ENCODE measurements at places on chromosomes 3 and 15. TPM values are rescaled to one million over a fixed set of nuclear protein-coding genes. Genes with fewer than 3 reads are reported as not detected.
A peak's percentile ranks its signal among the peaks of the same experiment; 100 is the strongest.

DNA sequence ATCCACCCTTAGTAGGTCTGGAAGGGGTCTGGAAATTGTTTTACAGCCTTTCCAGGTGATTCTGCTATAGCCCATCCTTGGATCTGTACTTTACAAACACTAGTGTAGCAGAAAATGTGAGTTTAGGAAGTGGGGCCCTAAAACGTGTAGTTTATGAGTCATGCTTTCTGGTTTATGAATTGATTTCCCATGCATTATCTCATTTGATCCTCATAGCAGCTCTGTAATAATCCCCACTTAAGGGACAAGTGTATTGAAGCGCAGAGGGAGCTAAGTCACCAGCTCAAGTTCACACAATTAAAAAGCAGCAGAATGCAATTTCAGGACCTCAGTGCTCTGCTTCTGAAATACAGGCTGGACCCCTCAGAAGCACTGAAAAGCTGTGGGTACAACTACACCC, 22.7 kb upstream of the STARD5 start:
- no peak for DNase-seq

DNA sequence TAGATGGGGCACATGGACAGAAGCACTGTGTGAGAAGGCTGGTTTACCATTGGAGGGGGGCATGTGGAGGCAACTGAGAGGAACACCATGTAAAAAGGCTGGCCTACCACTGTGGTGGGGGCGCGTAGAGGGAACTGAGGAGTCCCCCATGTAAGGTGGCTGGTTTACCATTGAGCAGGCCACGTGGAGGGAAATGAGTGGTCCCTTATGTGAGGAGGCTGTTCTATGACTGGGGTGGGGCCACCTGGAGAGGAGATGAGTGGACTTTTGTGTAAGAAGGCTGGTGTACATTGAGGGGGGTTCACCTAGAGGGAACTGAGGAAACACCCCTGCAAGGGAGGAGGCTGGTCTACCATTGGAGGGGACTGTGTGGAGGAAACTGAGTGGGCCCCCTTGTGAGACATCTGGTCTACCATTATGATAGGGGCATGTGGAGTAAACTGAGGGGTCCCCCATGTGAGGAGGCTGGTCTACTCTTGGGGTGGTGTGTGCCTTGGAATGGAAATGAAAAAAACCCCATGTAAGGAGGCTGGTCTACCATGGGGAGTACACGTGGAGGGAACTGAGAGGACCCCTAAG, 156.9 kb downstream of the FBLN2 start:
- DNase-seq = no peak

GRCh38 chr3:72844436-72844993, 3.7 kb downstream of the SHQ1 start:
- DNase-seq = peak; percentile 25

CEP97 gene
- 14.2 TPM for total RNA-seq

EPB42 gene
- total RNA-seq = not detected

DNA sequence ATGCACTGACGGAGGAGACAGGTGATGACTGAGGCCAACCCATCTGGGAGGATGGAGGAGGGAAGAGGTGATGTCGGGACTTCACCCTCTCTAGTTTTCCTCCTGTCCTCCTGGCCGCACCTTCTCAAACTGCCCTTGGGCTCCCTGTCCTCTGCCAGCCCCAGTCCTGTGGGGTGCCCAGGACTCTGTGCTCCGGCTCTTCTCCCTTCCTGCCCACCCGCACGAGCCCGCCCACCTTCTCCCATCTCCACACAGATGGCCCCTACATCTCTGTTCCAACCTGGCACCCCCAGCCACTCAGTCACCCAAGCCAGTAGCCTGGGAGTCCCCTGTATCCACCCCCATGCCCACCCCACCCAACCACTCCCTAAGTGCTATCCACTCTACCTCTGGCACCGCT, 206.7 kb upstream of the LINGO1 start:
- no peak for DNase-seq

Data from MCF 10A (cell line).